ENCODE measurements at places on chromosomes 6 and 20.

GRCh38 chr20:49851231-49851705 lies 38.6 kb downstream of the SLC9A8 start:
- ATAC-seq = no peak

DNA sequence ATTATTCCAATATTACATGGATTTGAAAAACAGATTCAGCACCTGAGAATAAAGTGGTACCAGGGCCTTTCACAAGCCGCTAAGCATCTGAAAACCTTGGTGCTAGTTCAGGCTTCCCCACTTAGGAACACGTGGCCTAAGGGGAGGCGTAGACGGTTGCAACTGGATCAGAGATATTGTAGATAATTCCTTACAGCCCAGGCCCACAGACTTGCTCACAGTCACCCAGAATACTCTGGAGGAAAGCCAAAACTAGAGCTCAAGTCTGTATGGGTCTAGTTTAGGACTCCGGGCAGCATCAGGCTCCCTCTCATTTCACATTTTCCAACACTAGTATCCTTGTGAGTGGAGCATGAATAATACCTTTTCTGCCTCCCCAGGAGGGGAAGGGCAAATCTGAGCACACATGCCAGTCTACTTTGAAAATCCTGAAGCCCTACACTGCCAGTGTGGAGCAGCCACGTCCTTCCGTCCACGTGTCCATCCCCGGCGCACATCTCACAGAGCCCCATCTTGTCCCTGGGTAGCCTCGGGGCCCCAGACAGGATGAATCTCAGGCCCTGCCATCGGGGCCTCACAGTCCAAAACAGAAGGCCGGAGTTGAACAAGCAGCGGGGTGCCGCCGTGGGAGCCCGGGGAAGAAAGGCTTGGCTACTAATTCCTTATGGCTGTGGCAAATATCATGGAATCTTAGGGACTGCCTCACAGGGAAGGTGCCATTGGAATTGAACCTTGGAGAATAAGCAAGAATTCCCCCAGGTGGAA lies 299.3 kb downstream of the NRN1 start:
- no peak for ATAC-seq

DNA sequence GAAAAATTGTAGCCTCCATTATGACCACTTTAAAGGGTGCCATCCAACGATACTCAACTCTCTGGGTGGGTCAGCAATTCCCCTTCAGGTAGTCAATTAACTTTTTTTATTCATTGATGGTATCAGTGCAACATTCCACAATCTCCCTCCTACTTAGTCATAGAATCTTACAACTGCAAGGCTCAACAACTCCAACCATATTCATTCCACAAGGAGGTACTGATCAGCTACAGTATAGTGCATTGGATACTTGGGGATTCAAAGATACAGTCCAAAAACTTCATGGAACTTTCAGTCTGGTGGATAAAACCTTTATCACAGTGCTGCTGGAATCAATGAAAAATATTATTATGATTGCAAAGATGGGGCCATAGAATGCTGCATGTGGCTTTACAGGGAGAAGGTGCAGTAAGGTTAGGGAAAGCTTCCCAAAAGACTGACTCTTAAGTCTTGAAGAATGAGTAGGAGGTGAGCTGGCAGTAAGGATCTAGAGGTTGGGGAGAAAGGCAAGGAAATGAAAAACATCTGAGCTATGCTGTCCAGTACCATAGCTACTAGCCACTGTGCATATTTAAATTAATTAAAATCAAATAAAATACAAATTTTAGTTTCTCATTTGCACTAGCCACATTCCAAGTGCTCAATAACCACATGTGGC lies 314.7 kb upstream of the PRDM1 start:
- ATAC-seq = peak; percentile 41

- no peak for ATAC-seq
Measured at GRCh38 chr6:3390698-3391097, 66.2 kb downstream of the SLC22A23 start.

DNA sequence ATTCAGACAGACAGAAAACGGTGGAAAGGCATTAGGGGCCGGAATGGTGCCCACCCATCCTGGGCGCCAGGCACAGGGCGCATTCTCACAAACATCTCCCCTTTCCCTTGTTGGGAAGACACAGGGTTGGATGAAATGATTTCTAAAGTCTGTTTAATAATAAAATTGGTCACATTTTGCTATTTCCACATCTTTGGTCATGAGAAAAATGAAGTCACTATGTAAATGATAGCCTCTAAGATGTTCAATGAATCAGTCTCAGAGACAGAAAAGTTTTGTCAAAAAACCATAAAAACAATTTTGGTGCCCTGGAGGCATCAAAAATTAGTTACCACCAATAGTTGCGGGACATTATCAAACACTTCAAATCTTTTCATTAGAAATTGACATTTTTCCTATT lies 40.7 kb downstream of the PRR18 start:
- ATAC-seq = no peak

DNA sequence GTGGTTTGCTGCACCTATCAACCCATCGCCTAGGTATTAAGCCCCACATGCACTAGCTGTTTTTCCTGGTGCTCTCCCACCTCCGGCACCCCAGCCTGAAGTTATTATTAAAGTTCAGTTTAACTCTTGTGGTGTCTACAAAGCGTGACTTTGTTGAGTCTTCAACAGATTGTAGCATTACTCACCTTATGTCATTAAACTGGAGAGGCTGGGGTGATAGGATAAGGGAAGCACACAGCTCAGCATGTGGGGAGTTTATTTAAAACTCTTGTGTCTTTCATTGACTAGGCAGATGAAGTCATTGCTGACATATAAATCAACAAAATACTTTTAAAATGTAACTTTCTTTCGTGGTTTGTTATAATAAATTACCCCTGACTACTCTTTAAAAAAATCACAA lies 84.7 kb upstream of the GCM1 start:
- ATAC-seq = no peak

GRCh38 chr6:34022250-34022872 lies 123.5 kb downstream of the GRM4 start:
- no peak for ATAC-seq

- no peak for ATAC-seq
Measured at GRCh38 chr20:44314870-44315269, 3.9 kb upstream of the FITM2 start.

DNA sequence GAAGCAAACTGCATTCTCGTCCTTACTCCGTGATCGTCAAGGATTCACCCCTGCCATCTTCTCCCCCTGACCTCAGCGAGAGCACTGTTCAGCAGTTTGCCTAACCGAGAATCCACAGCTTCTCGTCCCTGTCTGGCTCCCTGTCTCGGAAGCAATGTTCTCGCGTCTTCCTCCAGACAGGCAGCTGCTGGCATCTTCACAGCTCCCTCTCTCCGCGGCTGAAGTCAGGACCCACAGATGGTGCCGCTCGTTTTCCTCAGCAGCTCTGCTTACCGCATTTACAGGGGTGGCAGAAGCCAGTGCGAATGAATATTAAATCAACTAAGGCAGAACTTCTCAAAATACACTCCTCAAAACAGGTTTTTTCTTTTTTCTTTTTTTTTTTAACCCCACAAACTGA lies 18.9 kb upstream of the SLC22A2 start:
- ATAC-seq = no peak

Data from SK-N-SH treated with all-trans-retinoic acid at 6 μM for 48 hours (cell line).